Chondrocyte (in vitro differentiated cells): ENCODE measurements at places on chromosomes 1 and 21. TPM values are rescaled to one million over a fixed set of nuclear protein-coding genes. Genes with fewer than 3 reads are reported as not detected.

GRCh38 chr1:171081763-171082201 is 8.9 kb upstream of the FMO3 start:
- no peak for DNase-seq
- no peaks in the 10 kb centered on the region for H3K27me3 ChIP-seq
- no peaks in the 10 kb centered on the region for H3K36me3 ChIP-seq
- H3K4me3 ChIP-seq: no peak overlapping the region
- H3K4me1 ChIP-seq: peaks cover 20% of the 10 kb centered on the region

GRCh38 chr1:1441002-1441888 is 5.8 kb downstream of the VWA1 start:
- no peak overlapping the region for H3K4me3 ChIP-seq
- DNase-seq: no peak
- no peaks in the 10 kb centered on the region for H3K36me3 ChIP-seq
- H3K4me1 ChIP-seq: peaks cover 3% of the 10 kb centered on the region
- H3K27me3 ChIP-seq: no peaks in the 10 kb centered on the region
- H3K27ac ChIP-seq: no peak overlapping the region

GRCh38 chr1:21251773-21252471 is 38.3 kb downstream of the ECE1 start:
- H3K36me3 ChIP-seq: peaks cover 16% of the 10 kb centered on the region
- H3K4me3 ChIP-seq: no peak overlapping the region
- DNase-seq: no peak
- peaks cover 31% of the 10 kb centered on the region for H3K4me1 ChIP-seq
- H3K27me3 ChIP-seq: no peaks in the 10 kb centered on the region

DNA sequence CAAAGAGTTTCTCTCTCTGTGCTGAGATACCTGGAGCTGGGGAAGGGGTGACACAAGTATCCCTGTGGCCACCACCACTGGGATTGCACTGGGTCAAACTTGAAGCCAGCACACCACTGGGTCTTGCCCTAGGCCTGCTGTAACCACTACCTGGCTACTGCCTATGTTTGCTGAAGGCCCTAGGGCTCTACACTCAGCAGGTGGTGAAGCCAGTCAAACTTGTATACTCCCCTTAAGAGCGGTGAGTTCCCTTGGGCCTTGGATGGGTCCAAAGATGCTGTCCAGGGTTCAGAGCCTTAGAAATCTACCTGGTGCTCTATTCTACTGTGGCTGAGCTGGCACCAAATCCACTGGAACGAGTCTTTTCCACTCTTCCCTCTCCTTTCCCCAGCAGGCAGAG is 47.0 kb upstream of the WDR26 start:
- H3K4me1 ChIP-seq: no peaks in the 10 kb centered on the region
- no peak for DNase-seq
- no peaks in the 10 kb centered on the region for H3K27me3 ChIP-seq
- no peak overlapping the region for H3K27ac ChIP-seq
- peaks cover 5% of the 10 kb centered on the region for H3K36me3 ChIP-seq

- no peak for DNase-seq
- no peak within 1 kb of the TSS for H3K4me3 ChIP-seq
- H3K27me3 ChIP-seq: peaks cover 4% of the 10 kb centered on the region
- H3K27ac ChIP-seq: no peak within 1 kb of the TSS
Observed at GRCh38 chr1:202160377-202160940, at the start of gene PTPN7. TSS of gene PTPN7 (minus strand) at chr1:202160602. CDS start at chr1:202159402, 1,200 bp downstream.

GRCh38 chr1:86146566-86146965 is 10.0 kb downstream of the COL24A1 start:
- no peaks in the 10 kb centered on the region for H3K36me3 ChIP-seq
- DNase-seq: no peak
- peaks cover 9% of the 10 kb centered on the region for H3K4me1 ChIP-seq
- no peak overlapping the region for H3K4me3 ChIP-seq
- no peak overlapping the region for H3K27ac ChIP-seq

GRCh38 chr1:221965252-221965651 is 223.4 kb upstream of the DUSP10 start:
- no peak overlapping the region for H3K4me3 ChIP-seq
- no peaks in the 10 kb centered on the region for H3K27me3 ChIP-seq
- no peak overlapping the region for H3K27ac ChIP-seq
- no peak for DNase-seq

- H3K4me1 ChIP-seq: peaks cover 4% of the 10 kb centered on the region
- peaks cover under 1% of the 10 kb centered on the region for H3K27me3 ChIP-seq
- no peak overlapping the region for H3K27ac ChIP-seq
- no peak overlapping the region for H3K4me3 ChIP-seq
- DNase-seq: no peak
- H3K36me3 ChIP-seq: peaks cover 3% of the 10 kb centered on the region
Observed at GRCh38 chr1:156805766-156806511, 10.7 kb downstream of the SH2D2A start.

DNA sequence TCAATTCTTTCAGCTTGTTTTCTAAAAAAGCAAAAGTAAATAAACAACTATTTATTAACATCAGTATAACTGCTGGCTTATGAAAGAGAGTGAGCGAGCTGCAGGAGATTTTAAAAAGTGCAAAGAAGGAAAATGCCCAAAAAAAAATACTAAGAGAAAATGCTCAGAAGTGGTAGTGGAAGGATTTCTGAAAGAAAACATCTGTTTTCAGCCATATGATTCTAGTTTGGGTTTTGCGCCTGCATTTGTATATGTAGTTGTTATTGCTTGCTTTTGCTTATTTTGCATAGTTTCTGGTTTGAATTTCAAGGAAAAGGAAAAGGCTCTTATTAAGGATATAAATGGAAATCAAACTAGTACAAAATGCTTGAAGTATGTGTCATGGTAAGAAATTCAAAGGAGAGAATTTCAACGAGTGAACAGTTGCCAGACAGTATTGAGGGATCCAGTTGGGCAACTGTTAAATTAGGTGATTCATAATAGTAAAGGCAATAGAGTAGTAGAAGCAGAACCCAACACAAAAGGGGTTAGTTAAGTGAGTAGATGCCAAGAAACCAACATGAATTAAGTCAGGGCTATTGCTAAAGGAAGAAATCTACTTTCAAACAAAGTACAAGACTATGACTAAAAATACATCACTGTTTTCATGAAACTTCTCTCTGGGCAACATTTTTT is 1.2 kb downstream of the GBP5 start:
- peaks cover 4% of the 10 kb centered on the region for H3K27me3 ChIP-seq
- H3K4me1 ChIP-seq: no peaks in the 10 kb centered on the region
- no peak for DNase-seq
- no peaks in the 10 kb centered on the region for H3K36me3 ChIP-seq
- H3K4me3 ChIP-seq: no peak overlapping the region
- no peak overlapping the region for H3K27ac ChIP-seq

ANGPTL3 gene
- total RNA-seq: 0.10 TPM in 1 of 3 replicates, not detected in the others

DNA sequence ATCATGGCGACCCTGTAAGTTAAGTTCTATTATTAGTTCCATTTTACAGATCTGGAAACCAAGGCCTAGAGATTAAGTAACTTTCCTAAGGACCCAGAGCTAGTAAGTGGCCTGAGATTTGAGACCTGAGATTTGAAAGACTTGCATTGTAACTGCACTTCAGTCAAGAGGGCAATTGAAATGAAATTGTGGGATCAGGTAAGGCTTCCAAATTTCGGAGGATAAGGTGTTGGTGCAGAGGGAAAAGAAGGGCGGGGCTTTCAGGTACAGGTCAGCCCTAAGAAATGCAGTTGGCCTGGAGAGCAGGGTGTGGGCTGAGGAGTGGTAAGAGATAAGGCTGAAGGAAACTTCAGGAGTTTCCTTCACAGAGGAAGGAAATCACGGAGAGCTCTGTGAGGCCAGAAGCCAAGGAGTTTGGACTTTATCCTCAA is 51.1 kb downstream of the SLC16A1 start:
- H3K36me3 ChIP-seq: no peaks in the 10 kb centered on the region
- H3K27me3 ChIP-seq: no peaks in the 10 kb centered on the region
- no peak for DNase-seq
- no peak overlapping the region for H3K4me3 ChIP-seq
- H3K4me1 ChIP-seq: peaks cover 27% of the 10 kb centered on the region

GRCh38 chr1:246923900-246924299 is 7.8 kb downstream of the AHCTF1 start:
- no peak overlapping the region for H3K4me3 ChIP-seq
- no peaks in the 10 kb centered on the region for H3K27me3 ChIP-seq
- peaks cover 1% of the 10 kb centered on the region for H3K36me3 ChIP-seq

DNA sequence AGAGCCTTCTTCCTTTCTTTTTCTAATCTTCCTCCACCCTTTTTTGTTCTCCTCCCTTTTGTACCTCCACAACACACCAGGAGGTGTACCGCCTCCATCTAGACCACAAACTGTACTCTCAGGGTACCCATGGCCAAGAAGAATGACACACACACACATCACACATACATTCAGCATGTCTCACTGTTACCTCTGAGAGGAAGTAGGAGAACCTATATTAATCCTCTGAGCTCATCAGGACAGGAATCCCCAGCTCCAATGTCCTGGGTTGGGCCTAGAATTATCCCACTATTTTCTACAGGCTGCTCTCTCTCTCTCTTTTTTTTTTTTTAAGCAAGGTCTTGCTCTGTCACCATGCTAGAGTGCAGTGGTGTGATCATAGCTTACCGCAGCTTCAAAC is 36.7 kb downstream of the ATP2B4 start:
- peak overlapping the region; percentile 20 for H3K4me3 ChIP-seq
- DNase-seq: no peak
- H3K36me3 ChIP-seq: peaks cover 2% of the 10 kb centered on the region
- H3K27me3 ChIP-seq: no peaks in the 10 kb centered on the region
- H3K27ac ChIP-seq: peak overlapping the region; percentile 93
- H3K4me1 ChIP-seq: peaks cover 54% of the 10 kb centered on the region

DNA sequence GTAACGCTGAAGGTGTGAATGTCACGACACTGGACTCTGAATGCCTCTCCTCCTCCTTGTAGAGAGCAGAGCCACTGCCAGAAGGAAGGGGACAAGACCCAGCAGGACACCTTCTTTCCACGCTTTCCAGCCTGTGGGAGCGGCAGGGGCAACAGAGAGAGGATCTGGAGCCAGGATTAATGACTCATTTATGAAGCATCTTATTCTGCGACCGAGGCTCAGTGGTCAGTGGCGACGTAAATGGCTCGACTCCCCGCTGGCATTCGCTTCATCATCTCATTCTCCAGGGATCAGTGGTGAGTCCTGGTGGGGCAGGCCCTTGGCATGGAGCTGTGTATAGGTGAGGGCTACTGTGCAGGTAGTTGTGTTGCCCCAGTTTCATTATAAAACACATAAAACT is 4.6 kb downstream of the SLC37A1 start:
- H3K27me3 ChIP-seq: no peaks in the 10 kb centered on the region
- peak overlapping the region; percentile 76 for H3K27ac ChIP-seq
- peak overlapping the region; percentile 43 for H3K4me3 ChIP-seq
- no peak for DNase-seq
- H3K36me3 ChIP-seq: peaks cover 14% of the 10 kb centered on the region

TFF3 gene
- 1.3 to 6.0 TPM in 2 of 3 replicates, not detected in the other for total RNA-seq

- H3K27ac ChIP-seq: no peak overlapping the region
- H3K36me3 ChIP-seq: no peaks in the 10 kb centered on the region
- DNase-seq: no peak
- no peak overlapping the region for H3K4me3 ChIP-seq
Observed at GRCh38 chr1:76068953-76069561, 5.5 kb upstream of the ST6GALNAC3 start.

DNA sequence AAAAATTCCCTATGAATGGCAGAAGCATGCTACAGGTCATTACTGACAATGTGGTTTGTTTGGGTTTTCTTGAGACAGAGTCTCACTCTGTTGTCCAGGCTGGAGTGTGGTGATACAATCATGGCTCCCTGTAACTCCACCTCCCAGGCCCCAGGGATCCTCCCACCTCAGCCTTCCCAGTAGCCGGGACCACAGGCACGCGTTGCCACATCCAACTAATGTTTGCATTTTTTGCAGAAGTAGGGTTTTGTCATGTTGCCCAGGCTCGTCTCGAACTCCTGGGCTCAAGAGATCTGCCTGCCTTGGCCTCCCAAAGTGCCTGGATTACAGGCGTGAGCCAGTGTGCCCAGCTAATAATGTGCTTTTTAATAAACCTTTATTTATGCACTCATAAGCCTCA is 259.1 kb downstream of the NFIA start:
- H3K27me3 ChIP-seq: no peaks in the 10 kb centered on the region
- peaks cover 49% of the 10 kb centered on the region for H3K4me1 ChIP-seq
- H3K36me3 ChIP-seq: peaks cover 1% of the 10 kb centered on the region
- H3K27ac ChIP-seq: no peak overlapping the region

DNA sequence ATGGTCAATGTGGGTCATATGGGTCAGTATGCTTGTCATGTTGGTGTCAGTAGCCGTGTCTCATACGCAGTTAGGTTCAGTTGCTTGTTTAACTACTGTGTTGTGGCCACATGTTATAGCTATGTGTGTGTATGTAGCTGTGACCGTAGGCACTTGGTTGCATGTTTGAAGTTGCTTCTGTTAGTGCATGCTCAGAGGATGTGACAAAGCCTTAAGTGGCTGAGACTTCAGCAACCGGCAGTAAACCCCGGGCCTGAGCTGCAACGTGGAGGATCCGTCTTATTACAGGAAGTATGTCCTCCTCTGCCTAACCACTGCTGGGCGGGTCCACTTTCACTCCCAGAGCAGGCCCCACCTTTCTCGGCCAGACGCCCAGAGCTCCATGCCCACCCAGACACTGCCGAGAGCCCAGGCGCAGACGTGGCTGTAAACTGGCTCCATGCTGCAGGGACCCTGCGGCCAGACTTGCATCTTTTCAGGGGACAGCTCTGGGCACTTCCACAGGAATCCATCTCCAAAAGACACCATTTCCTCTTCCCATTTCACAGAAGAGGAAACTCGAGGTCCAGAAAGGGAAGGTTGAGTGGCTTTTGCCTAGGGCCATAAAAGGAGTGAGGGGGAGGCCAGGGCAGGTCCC is 2.2 kb downstream of the TCEA3 start:
- H3K4me3 ChIP-seq: peak overlapping the region; percentile 50
- no peak for DNase-seq
- no peaks in the 10 kb centered on the region for H3K27me3 ChIP-seq
- peak overlapping the region; percentile 58 for H3K27ac ChIP-seq

- no peak overlapping the region for H3K27ac ChIP-seq
- no peak overlapping the region for H3K4me3 ChIP-seq
- no peak for DNase-seq
- no peaks in the 10 kb centered on the region for H3K36me3 ChIP-seq
- H3K4me1 ChIP-seq: peaks cover 5% of the 10 kb centered on the region
- H3K27me3 ChIP-seq: peaks cover 18% of the 10 kb centered on the region
Observed at GRCh38 chr1:3955196-3955772, 55.2 kb upstream of the C1orf174 start.

- no peak overlapping the region for H3K27ac ChIP-seq
- no peaks in the 10 kb centered on the region for H3K27me3 ChIP-seq
- peaks cover 35% of the 10 kb centered on the region for H3K4me1 ChIP-seq
- H3K4me3 ChIP-seq: no peak overlapping the region
- peaks cover 13% of the 10 kb centered on the region for H3K36me3 ChIP-seq
Observed at GRCh38 chr1:116986421-116987255, 14.9 kb upstream of the CD101 start.

CIART gene
- 3.1 to 3.9 TPM (median 3.1 TPM) in 3 replicates for total RNA-seq

RPE65 gene
- not detected in 3 replicates for total RNA-seq

DNA sequence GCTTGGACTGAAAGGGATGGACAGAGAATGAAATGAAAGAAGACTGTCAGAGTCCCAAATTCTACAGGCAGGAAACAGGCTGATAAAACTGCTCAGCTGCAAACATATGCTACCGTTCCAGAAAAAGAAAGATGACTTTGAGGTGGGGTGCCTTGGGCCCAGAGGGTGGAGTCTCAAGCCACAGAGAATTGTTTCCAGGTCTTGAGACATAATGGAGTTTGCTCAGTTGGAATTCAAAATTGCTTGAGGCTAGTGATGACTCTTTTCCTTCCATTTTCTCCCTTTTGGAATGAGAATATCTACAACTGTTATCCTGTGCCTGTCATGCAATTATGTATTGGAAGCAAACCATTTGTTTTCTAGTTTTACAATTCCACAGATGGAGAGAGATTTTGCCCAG is 23.6 kb upstream of the PSEN2 start:
- H3K4me3 ChIP-seq: no peak overlapping the region
- H3K27ac ChIP-seq: no peak overlapping the region
- no peak for DNase-seq
- H3K4me1 ChIP-seq: no peaks in the 10 kb centered on the region
- H3K36me3 ChIP-seq: no peaks in the 10 kb centered on the region

AMY1B gene
- total RNA-seq: not detected in 3 replicates

FHAD1 gene
- not detected in 3 replicates for total RNA-seq
